ENCODE measurements at places on chromosomes 11 and 22.

DNA sequence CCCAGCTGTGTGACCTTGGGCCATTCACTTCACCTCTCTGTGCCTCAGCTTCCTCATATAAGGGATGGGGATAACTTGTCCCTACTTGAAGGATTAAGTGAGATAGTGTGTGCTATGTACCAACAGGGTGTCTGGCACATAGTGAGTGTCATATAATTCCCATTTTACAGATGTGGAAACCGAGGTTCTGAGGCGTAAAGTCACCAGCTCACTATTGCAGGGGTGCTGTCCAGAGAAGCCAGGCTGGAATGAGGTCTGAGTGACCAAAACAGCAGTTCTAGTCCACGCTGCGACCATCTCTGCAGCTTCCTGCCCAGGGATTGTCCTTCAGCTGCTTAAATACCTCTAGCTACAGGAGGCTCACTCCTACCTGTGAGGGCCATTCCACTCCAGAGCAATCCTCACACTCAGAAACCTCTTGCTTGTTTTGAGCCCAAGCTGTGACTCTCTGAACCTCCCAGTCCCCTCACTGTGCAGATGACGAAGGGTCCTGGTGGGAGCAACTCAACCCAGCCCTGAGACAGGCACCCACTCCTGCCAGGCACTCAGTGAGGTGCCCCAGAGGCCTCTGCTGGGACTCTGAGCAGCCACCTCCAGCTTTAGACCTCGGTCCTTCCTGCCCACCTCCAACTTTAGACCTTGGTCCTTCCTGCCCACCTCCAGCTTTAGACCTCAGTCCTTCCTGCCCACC is 5.8 kb downstream of the MB start:
- no peak for DNase-seq

DNA sequence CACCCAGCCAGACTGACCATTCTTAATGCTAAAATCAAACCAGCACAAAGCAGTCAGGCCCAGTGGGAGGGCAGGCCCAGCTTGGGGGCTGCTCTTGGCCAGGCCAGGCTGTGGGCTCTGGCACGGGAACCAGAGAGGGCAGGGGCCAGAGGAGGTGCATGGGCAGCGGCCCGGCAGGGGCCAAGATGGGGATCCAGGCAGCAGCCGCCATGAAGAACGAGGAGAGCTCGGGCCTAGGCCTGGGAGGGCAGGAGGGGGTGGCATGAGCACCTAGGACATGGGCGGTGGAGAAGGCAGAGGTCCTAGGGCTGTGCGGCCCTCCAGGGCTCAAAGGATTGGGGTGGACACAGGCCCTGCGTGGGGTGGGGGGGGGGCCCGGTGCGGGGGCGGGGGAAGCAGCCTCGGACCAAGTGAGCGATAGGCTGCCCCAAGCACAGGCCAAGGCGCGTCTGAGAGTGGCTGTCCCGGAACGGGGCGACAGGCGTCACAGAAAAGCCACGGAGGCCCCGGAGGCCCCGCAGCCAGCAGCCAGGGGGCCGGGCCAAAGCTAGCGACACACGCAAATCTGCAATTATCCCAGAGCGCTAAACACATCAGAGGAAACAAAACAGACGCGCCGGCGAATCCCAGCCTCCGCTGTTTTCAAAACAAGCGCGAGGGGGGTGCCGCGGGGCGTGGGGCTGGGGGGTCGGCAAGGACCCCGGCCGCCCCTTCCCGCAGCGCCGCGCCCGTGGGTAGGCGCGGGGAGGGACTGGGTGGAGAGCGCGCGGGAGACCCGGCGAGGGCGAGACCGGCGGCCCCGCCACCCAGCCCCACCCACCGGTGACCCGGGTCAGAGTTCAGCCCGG is 8.3 kb downstream of the PLXNB2 start:
- DNase-seq: no peak

- DNase-seq: no peak
These were observed 49.8 kb downstream of the ARHGAP8 start for GRCh38 chr22:44802071-44802700.

DNA sequence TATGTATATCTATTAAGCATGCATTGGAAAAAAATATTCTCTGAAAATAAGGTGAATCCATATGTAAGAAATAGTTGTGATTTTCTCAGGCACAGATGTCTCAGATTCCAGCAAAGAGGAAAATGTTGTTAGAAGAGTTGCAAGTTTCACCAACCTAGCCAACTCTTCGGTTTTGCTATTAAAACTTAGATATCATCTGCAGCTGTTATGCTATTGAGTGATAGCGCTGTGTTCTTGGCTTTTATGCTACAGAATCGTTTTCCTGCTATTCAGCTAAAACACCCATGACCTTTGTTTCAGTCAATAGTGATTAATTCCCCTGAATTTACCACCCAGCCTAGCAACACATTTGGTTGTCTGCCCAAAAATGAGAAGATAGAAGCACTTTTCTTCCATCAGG is 795.6 kb upstream of the ANO3 start:
- no peak for DNase-seq

GRCh38 chr11:77080643-77081210 is 14.0 kb downstream of the CAPN5 start:
- DNase-seq: no peak

DNA sequence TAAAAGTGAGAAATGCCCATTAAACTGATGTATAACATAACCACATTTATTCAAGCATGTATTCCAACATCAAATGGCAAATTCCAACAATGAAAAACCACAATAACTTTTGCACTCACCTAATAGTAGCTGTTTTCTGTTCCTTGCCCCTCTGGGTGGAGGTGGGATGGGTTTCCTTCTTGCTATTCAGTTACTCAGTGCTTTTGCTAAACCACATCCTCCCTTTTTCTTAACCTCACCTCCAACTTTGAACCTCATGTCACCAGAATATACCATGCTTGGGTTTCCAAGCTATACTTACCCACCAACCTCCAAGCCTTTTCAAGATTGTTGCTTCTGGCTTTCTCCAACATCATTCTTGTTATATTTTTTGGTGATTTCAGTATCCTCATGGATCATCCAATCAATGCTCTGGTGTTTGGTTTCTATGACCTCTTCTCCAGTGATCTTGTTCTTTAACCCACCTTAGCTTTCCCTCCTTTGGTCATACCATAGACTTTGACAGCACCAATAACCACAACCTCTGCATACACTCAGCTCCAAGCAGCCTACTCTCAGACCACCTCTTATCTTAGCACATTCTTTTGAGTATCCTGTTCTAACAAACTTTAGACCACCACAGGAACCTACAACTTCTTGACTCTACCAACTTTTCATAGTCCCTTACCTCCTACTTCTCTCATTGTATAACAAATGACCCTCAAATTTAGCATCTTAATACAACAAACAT is 3.2 kb upstream of the CCDC15 start:
- no peak for DNase-seq

GRCh38 chr22:17380359-17381087 is 11.3 kb downstream of the CECR2 start:
- DNase-seq: no peak

DNA sequence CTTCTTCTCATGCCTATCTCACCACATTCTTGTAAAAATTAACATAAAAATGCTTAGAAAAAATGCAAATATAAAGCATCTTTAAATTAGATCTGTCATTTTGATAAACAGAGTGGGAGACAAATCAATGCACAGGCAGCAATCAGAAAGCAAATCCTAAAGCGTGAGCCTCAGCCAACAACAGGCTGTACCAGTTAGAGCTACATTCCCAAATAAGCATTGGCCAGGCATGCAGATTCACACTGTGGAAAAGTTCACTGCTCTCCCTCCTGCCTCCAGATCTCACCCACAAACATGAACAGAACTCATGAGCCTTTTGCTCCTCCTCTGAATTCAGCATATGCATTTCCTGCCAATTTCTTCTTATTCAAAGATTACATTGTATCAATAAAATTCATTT is 115.2 kb upstream of the FAT3 start:
- DNase-seq: no peak

DNA sequence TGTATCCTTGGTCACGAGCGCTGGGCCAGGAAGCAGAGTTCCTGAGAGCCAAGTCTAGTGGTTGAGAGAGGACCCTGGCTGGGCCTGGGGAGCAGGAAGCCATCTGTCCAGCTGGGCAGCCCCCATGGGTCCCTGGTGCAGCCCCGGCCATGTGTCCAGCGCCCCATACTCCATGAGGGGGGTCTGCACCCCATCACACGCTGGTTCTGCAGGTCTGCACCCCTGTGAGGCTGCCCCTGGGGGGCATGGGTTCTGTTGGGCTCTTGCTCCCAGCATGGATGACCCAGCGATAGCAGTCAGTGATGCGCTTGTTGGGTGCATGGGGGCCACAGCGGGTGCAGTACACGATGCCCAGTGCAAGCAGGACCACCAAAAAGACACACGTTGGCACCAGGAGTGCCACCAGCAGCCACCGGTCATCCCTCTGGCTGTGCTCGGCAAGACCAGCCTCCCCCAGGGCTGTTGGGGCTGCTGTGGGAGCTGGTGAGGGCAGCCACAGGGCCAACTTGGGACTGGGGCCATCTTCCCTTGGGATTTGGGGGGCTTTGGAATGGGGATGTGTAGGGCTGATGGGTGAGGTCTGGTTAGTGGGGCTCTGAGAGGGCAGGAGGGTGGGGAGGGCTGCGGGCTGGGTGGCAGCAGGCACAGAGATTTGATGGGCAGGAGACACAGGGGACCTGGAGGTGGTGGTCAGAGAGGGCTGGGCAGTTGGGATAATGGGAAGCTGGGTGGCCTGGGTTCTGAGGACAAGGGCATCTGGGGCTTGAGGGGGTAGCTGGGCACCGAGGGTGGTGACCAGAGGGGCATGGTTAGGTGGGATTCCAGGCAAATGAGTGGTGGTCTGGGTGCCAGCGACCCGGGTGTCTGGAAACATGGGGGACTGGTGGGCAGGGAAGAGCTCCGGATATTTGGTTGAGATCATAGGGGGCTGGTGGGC is 2.0 kb downstream of the CD248 start:
- DNase-seq: no peak

GRCh38 chr22:17436382-17436980 is 67.2 kb downstream of the CECR2 start:
- DNase-seq: no peak

- no peak for DNase-seq
These were observed 40.1 kb downstream of the REXO2 start for GRCh38 chr11:114479331-114479730.

- peak; percentile 89 for DNase-seq
These were observed 6.2 kb downstream of the PANX1 start for GRCh38 chr11:94134651-94135512.

- DNase-seq: no peak
These were observed 46.4 kb downstream of the IGLL5 start for GRCh38 chr22:22933807-22934542.

GRCh38 chr11:3803726-3804495 is 4.4 kb upstream of the PGAP2 start:
- DNase-seq: no peak

DNA sequence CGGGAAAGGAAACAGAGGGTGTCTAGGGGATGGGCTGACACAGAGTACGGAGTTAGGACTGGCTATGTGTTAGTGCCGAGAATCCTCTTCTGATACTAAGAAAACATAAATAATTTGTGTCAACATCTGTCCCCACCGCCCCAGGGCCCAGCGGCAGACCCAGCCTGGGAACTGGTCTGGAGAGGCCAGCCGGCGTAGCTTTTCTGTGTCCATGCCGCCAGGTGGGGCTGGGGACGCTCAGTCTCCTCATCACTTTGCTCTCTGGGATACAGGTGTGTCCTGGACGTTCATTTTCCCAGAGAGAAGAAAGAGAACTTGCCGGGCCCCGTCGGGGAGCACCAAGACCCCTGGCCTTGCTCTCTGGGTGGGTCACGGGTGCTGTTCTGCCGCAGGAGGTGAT is 54.7 kb downstream of the WNT7B start:
- DNase-seq: no peak

DNA sequence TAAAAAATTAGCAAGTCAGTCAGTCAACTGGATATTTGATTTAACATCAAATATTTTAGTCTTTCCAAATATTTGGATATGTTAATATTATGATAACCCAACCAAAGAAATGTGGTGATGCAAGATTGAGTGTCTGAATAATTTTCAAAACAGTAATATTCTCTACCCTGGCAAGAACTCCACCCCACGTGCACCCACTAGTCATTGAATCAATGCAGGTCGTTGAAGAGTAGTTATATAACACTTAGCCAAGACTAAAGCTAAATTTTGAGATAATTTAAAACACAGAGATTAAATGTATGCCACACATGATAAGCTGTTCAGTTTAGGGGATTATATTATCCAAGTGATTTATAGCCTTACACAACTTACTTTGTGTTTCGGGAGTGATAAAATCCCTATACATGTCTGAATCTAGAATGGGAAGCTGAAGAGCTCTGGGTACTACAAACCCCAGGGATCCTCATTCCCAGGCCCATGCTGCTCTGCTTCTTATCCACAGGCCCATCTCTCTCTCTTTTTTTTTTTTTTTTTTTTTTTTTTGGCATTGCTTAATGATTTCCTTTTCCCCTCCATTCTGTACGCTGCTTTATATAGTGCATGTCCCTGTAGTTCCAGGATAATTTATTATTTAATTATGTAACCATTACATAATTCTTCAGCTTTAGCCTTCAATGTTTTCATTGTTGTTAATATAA is 392.9 kb downstream of the NTM start:
- DNase-seq: no peak

DNA sequence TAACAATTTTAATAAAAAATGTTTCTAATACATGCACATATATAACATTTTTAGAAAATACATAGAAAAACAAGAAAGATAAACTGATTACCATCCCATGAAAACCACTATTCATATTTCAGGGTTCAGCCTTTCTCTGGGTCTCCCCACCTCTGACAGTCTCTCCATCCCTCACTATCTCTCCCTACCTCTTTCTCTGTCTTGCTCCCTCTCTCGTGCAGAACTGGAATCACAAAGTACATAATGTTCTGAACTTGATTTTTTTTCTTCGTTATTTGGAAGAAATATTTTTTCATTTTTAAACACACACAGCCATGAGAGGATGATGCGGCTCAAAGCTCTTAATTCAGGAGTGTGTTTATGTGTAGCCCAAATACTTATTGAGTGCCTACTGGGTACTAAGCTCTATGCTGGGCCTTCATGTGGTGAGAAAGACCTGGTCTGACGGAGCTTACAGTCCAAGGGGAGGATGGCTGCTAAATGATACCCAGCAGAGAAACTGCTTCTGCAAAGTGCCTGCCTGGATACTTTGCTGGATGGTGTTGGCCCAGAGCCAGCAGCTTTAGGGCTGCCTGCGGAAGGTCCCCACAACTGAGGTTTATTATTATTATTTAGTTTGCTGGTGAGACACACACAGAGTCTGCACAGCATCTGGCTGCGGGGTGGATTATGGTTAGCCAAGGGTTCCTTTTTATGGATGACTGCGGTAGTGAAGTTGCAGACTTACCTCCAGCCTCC is 42.6 kb downstream of the SC5D start:
- no peak for DNase-seq
